KG1 (cell line): ENCODE measurements at places on chromosomes 7 and 10.

DNA sequence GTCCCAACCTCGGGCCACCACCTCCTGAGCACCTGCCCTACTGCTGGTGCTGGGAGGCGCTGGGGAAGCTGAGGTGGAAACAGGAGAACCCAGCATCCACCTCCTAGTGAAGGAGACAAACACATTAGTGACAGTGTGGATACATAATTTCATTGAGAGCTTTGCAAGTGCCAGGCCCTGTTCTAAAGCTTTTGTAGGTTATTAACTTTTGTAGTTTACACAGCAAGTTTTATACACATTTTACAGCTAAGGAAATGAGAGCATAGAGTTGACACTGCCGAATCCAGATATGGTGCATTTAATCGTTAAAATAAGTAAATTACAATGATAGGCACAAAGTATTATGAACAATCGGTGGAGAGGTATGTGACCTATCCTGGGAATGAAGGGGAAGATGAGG lies 466.1 kb upstream of the C7orf33 start:
- no peak for DNase-seq

DNA sequence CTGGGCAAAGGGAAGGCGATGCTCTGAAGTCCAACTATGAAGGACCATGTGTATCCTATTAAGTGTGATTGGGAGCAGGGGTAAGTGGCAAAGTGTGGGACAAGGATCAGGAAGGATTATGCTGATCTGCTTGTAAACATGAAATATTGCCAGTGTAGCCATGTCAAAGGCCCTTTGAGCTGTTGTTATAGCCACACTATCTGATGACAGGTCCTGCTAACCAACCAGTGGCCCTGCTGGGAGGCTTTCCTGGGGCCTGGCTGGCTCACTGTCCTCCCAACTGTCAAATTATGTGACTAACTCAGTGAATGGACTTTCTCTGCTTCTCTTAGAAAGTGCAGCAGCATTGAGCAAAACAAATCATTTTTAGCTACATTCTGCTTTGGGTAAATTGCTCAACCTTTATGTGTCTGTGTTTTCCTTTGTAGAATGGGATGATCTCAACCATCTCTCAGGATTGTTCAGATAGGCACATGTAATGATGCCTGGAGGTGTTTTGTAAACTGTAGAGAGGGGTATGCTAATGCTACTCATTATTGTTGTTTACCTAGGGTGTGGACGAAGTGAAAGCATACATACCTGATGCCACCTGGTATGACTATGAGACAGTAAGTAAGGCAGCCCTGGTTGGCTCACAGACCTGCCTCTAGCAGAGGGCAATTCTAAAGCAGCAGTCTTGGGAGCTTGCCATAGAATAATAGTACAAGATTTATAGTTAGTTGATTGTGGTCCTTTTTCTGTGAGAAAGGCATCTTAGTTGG lies 47.4 kb downstream of the MGAM2 start:
- DNase-seq, result no peak

DNA sequence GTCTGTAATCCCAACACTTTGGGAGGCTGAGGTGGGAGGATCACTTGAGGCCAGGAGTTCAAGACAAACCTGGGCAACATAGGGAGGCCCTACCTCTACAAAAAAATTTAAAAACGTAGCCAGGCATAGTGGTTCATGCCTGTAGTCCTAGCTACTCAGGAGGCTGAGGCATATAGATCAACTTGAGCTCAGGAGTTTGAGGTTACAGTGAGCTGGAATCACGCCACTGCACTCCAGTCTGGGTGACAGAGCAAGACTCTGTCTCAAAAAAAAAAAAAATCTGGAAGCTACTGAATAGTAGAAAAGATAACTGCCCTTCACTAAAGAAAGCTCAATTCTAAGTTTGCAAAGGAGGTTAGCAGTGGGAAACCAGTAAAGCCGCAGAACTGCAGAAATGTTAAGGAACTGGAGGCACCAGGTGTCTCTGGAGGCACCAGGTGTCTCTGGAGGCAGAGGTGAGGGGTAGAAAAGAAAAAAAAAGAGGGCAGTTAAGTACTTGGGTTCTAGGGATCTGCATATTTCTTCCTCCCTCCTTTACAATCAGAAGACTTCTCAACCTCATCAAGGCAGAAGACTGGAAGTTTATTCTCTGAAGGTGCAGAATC lies 56.5 kb downstream of the RNLS start:
- DNase-seq, result no peak

DNA sequence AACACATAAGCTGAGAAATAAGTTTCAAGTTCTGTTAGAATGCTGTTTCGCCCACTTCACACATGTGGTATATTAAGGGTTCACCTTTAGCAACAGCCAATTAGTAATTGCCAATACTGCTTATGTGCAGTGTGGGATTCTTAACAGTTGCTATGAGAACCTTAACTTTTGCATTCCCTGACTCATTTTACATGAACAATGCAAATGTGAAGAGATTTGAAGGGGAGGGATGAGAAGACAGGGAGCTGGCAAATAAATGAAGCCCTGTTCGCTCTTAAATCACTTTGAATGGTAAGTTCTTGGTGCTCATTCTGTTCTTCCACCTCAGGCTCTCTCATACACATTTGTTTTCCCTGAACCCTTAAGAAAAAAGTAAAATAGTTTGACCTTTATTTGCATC lies 82.3 kb downstream of the LRRC4 start:
- DNase-seq, result no peak

GRCh38 chr10:111146025-111146640 lies 69.3 kb downstream of the ADRA2A start:
- DNase-seq, result no peak

DNA sequence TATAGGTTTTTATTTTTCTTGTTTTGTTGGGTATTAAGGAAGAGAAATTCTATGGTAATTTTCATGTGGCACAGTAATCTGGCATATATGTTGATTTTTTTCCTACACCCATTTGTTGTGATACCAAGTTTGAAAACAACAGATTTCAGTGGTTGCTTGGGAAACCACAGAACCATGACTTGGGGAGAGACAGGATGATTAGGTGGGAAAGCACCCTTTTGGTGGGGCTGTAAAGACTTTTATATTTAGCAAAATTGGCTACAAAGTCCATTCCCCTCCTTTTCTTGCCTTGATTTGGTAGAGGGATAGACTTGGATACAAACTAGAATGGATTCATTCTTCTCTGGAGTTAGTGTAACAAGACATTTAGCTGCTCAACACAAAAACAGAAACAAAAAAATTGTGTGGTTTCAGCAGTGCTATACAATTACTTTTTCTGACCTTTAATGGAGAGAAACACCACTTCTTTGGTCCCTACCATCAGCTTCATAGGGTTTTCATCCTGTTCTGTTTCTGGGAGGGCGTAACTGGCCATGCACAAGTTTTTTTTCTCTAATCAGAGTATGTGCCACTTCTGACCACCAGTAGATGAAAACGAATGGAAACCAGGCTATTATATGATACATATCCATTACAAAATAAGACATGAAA lies 52.7 kb downstream of the FIGNL1 start:
- DNase-seq, result no peak

DNA sequence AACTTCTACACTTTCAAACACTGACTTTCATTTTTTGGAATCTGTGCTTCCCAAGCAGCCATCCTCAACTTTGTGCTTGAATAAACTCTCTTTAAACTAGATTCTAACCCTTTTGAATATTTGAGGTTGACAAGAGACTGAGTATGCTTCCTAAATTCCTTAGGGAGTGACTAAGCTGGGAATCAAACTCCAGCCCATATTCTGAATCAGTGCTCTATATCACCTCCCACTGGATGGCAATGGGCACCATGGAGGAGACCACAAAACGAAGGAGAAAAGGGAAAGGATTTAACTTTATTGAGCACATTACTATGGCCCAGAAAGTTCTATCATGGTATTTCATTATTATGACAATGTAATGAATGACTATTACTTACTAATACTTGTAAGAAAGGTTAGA lies 17.2 kb upstream of the SLC26A4 start:
- no peak for DNase-seq

DNA sequence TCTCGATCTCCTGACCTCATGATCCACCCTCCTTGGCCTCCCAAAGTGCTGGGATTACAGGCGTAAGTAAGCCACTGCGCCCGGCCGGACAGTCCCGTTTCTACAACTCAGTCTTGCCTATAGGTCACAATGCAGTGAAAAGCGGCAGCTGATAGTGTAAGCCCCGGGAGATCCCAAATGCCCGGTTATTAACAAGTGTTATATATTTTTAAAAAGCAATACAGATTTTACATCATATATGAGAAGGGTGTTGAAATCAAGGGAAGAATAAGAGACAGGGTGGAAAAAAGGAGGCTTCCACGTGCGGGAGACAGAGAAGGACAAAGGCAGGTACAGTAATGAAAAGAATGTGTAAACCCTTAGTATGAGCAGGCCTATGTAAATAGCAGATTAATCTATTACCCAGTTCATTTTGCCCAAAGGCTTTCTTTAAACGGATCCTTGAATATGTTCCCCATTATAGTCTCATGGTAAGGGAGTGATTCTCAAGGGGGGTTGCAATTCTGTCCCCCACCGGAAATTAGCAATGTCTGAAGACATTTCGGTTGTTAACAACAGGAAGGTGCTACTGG lies 170.8 kb downstream of the PDE1C start:
- no peak for DNase-seq

DNA sequence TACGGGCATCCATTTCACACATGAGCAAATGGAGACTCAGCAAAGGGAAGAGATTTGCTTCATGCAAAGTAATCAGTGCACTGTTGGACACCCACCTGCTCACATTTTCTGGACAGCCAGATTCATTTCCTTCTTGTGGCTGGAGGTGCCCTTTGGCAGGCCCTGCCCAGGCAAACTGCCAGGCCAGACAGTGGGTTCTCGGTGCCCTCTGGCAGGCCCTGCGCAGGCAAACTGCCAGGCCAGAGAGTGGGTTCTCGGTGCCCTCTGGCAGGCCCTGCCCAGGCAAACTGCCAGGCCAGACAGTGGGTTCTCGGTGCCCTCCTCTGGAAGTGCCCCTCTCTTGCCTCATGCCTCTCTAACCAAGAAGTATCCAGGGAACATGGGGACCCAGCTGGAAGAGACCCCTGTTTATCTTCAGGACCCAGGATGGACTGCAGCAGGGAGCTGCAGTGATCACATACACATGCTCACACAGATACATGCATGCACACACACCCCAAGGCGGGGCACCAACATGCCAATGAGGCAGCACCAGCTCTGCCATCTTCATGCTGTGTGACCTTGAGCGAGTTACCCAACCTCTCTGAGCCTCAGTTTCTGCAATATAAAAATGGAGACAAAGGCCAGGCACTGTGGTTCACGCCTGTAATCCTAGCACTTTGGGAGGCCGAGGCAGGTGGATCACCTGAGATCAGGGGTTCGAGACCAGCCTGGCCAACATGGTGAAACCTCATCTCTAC lies 67.1 kb downstream of the OAT start:
- no peak for DNase-seq

GRCh38 chr10:43734716-43735115 lies 86.0 kb upstream of the ZNF32 start:
- no peak for DNase-seq

DNA sequence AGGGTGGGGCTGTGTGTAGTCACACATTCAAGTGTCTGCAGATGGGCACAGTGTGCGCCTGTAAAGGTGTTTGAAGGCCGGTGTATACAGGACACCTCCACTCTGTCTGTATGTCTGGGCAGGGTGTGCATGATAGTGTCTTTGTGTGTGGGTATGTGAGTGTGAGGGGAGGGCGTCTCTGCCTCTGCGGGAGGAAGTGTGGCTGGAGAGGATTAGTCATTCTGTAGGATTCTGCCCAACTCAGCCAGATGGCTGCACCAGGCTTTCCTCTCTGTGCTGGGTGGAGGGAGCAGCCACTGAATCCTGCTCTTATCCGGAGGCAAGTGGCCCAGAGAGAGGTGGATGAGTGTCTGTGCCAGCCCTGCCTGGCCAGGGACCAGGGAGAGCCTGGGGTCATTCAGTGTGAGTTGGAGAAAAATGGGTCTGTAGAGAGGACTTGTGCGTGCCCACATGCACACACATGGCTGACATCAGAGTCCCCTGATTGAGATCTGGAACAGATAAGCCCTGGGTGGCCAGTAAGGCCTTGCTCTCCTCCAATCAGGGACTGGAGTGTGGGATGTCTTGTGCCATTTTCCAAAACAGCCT lies 1.7 kb downstream of the SFXN3 start:
- DNase-seq, result peak; percentile 53

GRCh38 chr10:87750001-87750671 lies 67.9 kb downstream of the ATAD1 start:
- no peak for DNase-seq

GRCh38 chr7:80218723-80219122 lies 84.1 kb downstream of the GNAI1 start:
- no peak for DNase-seq

DNA sequence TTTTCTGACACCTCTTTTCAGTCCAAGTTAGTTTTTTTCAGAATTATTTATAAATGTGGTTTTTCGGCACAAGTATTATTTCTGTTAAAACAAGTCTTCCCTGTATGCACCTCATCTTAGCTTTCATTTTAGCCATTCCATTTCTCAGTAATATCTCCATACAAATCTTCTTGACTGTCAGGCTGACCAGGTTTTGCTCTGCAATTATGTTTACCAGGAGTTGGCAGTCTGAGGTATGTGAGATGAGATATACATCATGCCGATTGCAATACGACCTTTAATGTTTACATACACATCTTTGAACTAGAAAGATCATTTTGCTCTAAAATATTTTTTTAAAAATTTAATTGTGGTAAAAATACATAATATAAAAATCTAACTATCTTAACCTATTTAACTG lies 209.8 kb downstream of the GPR158 start:
- DNase-seq, result no peak

DNA sequence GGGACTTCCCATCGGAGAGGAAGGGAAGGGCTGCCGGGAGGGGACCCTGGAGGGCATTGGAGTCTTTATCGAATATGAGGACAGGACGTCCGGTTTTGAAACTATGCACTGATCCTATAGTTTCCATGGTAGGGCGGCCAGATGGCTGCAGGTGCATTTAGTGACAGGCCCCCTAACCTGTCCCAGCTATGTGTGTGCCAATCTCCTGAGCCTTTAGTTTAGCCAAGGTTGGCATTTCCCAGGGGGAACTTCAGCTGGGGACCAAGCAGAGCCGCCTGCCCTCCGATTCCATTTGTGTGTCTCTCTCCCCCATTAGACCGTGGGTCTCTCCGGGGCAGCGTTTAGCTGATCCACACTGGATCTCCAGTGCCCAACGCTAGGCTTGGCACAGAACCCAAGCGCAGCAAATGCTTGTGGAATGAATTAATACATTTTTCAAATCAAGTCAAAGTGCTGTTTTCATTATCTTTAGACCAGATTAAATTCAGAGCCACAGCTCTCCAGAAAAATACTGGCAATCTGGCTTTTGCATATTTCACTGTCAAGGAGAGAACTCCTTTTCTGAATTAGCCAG lies 19.9 kb downstream of the TMEM270 start:
- DNase-seq, result no peak
